A673 (cell line): ENCODE measurements at places on chromosomes 1 and 21. TPM values are rescaled to one million over a fixed set of nuclear protein-coding genes. Genes with fewer than 3 reads are reported as not detected.
A peak's percentile ranks its signal among the peaks of the same experiment; 100 is the strongest.

The NBPF4 gene
- not detected in 2 replicates for total RNA-seq

The GLIS1 gene
- total RNA-seq, result 0.13 and 0.24 TPM in 2 replicates

The INSRR gene
- 0.11 and 0.15 TPM in 2 replicates for total RNA-seq

The SLC45A3 gene
- 8.5 and 11.0 TPM in 2 replicates for total RNA-seq

The ADAMTSL4 gene
- total RNA-seq, result 0.31 TPM in 1 of 2 replicates, not detected in the other

GRCh38 chr1:201408176-201408833 lies 9.2 kb upstream of the LAD1 start:
- DNase-seq, result peak; percentile 84
- no peaks in the 10 kb centered on the region for H3K4me1 ChIP-seq
- no peak overlapping the region for H3K4me3 ChIP-seq
- no peaks in the 10 kb centered on the region for H3K27me3 ChIP-seq

DNA sequence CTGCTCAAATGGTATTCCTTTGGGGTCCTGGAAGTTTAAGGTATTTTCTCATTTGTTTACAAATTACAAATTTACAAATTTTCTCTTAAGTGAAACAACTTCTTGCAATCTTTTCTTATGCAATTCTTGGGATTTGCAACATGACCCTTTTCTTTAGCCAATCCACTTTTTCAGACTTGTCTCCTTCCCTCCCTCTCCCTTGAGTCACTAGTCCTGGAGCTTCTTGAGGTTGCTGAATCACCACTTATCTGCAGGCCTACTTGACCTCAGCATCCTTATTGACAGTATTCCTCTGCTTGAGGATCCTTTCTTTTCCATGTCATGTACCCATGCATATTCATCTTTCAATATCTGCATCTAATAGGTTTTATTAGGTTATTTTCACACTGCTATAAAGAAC lies 302.8 kb upstream of the ADAMTS5 start:
- H3K27ac ChIP-seq, result no peak overlapping the region
- no peaks in the 10 kb centered on the region for H3K4me1 ChIP-seq
- no peak overlapping the region for H3K4me3 ChIP-seq
- H3K27me3 ChIP-seq, result no peaks in the 10 kb centered on the region

GRCh38 chr1:1624443-1625403 lies 7.2 kb upstream of the MMP23B start:
- no peaks in the 10 kb centered on the region for H3K36me3 ChIP-seq
- peak; percentile 65 for DNase-seq
- no peak overlapping the region for H3K4me3 ChIP-seq
- H3K27ac ChIP-seq, result no peak overlapping the region
- no peaks in the 10 kb centered on the region for H3K27me3 ChIP-seq
- peaks cover 4% of the 10 kb centered on the region for H3K4me1 ChIP-seq

- H3K4me1 ChIP-seq, result no peaks in the 10 kb centered on the region
- peaks cover 52% of the 10 kb centered on the region for H3K27me3 ChIP-seq
- no peak overlapping the region for H3K27ac ChIP-seq
- no peaks in the 10 kb centered on the region for H3K36me3 ChIP-seq
Observed at GRCh38 chr1:210940081-210940617, 193.8 kb downstream of the KCNH1 start.

GRCh38 chr1:10634428-10635084 lies 159.8 kb downstream of the PEX14 start:
- H3K27ac ChIP-seq, result peak overlapping the region; percentile 78
- H3K4me1 ChIP-seq, result peaks cover 27% of the 10 kb centered on the region
- H3K4me3 ChIP-seq, result no peak overlapping the region
- H3K27me3 ChIP-seq, result no peaks in the 10 kb centered on the region

DNA sequence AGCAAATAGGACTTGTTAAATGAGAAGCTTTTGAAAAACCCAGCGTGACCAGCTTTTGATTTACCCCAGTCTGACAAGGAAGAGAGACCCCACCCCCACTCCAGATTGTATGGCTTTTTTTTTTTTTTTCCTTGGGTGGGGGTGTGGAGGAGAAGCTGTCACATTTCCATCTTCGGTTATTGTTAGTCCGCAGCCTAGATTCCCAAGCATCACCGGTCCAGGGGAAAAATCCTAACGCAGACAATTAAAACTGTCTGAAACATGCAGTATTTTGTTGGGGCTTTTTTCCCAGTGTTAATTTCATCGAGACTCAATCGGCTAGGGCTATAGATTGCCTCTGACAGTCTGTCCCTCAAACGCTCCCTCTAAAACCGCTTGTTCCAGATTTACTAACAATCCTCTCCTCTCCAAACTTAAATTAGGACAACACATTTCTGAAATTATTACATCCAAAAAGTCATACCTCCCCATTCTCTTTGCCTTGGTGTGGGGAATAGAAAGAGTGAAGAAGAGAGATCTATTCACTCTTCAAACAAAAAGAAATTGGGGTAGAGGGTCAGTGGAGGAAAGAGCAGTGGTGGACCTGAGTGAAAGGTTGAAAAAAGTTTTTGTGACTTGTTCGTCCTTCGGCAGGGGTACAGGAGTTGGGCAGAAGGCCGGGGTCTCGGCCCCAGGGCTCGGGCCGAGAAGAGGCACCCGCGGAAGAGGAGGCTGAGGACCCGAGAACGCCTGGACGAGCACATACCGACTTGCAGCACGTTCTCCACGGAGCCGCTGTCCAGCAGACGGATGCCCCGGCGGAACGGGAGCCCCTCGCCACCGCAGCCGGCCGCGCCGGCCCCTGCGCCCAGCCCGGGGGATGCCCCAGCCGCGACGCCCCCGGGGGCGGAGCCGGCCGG lies 1.1 kb downstream of the ZSWIM5 start:
- H3K4me1 ChIP-seq, result no peaks in the 10 kb centered on the region
- peak overlapping the region; percentile 3 for H3K4me3 ChIP-seq
- H3K36me3 ChIP-seq, result no peaks in the 10 kb centered on the region
- no peak for DNase-seq

DNA sequence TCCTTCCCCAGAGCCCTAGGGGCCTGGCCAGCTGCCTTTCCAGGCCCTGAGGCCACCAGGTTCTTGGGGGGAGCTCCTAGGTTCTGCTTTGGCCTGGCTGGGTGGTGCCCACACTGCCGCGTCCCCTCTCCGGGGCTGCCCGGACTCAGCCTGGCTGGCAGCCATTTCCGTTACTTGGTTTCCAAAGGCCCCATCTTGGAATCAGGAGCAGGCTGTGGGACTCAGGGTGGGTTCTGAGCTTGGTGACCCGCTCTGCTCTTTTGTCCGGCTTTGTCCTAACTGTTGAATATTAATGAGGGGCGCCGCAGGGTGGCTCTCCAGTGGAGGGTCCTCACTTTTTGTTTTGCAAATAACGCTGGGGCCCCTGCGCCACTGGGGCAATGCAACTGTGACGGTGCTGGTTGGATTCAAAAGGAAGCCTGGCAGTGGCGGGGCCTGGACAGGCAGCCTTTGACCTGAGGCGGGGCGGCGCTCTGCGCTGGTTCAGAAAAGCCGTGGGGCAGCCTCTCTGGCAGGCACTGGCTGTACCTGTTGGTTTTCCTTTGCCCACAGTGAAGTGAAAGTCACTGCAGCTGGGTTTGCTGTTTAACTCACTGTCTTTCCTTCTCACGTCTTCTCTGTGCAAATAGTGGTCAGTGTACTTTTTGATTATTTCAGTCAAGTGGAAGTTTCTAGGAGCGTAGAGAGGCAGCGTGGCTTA lies 20.2 kb downstream of the SKI start:
- H3K4me1 ChIP-seq, result peaks cover 6% of the 10 kb centered on the region
- H3K36me3 ChIP-seq, result peaks cover 10% of the 10 kb centered on the region
- no peak overlapping the region for H3K4me3 ChIP-seq
- H3K27me3 ChIP-seq, result no peaks in the 10 kb centered on the region
- no peak for DNase-seq
- peak overlapping the region; percentile 34 for H3K27ac ChIP-seq

DNA sequence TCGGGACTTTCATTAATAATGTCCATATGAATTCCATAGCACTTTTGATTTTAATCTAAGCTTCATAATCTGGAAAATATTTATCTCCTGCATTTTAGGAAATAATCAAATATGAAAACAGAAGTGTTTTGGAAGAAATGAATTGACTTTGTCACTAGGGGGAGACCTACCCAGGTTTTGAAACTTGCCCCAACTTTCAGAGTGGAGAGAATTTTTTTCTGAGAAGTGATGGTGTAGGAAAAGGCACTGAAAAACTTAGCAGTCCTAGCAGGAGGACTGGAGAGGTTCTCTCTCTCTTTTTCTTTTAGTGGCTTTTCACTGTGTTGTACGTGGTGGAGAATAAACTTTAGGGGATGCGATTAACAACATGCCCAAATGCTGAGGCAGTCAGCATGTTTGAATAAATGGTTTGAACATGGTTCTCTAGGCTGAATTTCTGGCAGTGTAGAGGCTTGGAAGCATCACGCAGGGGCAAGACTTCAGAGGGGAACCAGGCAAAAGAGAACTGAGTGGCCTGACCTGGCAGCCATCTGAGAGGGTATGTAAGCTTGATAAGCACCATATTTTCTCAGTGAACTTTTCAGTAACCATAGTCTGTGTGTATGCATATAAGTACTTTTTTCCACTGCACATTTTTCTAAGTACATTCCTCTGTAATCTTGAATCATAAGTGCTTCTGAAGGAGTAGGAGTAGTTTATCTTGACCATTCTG lies 68.3 kb upstream of the NEK7 start:
- H3K4me1 ChIP-seq, result no peaks in the 10 kb centered on the region
- no peaks in the 10 kb centered on the region for H3K36me3 ChIP-seq
- no peaks in the 10 kb centered on the region for H3K27me3 ChIP-seq
- peak; percentile 50 for DNase-seq
- H3K27ac ChIP-seq, result no peak overlapping the region

GRCh38 chr1:186304982-186305949 lies 69.8 kb downstream of the TPR start:
- no peaks in the 10 kb centered on the region for H3K36me3 ChIP-seq
- H3K4me3 ChIP-seq, result no peak overlapping the region
- DNase-seq, result peak; percentile 71
- H3K27me3 ChIP-seq, result no peaks in the 10 kb centered on the region
- no peak overlapping the region for H3K27ac ChIP-seq

GRCh38 chr1:203159844-203160243 lies 15.8 kb downstream of the MYBPH start:
- no peaks in the 10 kb centered on the region for H3K4me1 ChIP-seq
- no peak overlapping the region for H3K4me3 ChIP-seq
- no peak for DNase-seq

GRCh38 chr1:60848583-60849188 lies 233.7 kb upstream of the NFIA start:
- DNase-seq, result peak; percentile 68
- no peaks in the 10 kb centered on the region for H3K27me3 ChIP-seq
- H3K36me3 ChIP-seq, result no peaks in the 10 kb centered on the region

- no peak overlapping the region for H3K27ac ChIP-seq
- no peak overlapping the region for H3K4me3 ChIP-seq
- no peaks in the 10 kb centered on the region for H3K36me3 ChIP-seq
- no peaks in the 10 kb centered on the region for H3K4me1 ChIP-seq
Observed at GRCh38 chr1:56491441-56491840, 87.9 kb downstream of the PLPP3 start.

GRCh38 chr1:198246337-198246736 lies 89.5 kb downstream of the NEK7 start:
- no peak for DNase-seq
- H3K4me1 ChIP-seq, result peaks cover 10% of the 10 kb centered on the region
- H3K36me3 ChIP-seq, result no peaks in the 10 kb centered on the region
- H3K27ac ChIP-seq, result no peak overlapping the region

DNA sequence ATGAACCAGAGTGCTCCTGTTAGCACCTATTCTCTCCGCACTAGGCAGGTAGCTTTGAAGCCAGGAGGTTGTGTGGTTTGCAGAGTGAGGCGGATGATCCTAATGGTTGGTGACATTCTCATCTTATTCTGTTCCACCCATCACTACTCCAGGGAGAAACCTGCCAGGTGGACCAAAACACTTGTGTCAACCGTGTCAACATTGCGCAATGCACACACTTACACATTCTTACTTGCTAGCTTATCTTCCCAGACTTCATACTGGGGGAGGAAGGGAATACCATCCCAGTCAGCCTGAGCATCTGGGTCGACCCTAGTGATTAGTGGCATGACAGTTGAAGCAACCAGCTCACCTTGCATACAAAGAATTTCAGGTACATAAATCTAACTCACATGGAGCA lies 236.9 kb downstream of the RPS6KC1 start:
- H3K27me3 ChIP-seq, result no peaks in the 10 kb centered on the region
- H3K4me3 ChIP-seq, result no peak overlapping the region
- no peaks in the 10 kb centered on the region for H3K4me1 ChIP-seq
- H3K36me3 ChIP-seq, result no peaks in the 10 kb centered on the region
- no peak overlapping the region for H3K27ac ChIP-seq

- peaks cover 31% of the 10 kb centered on the region for H3K4me1 ChIP-seq
- no peaks in the 10 kb centered on the region for H3K27me3 ChIP-seq
- DNase-seq, result no peak
- peak overlapping the region; percentile 80 for H3K4me3 ChIP-seq
- H3K36me3 ChIP-seq, result no peaks in the 10 kb centered on the region
Observed at GRCh38 chr1:18955131-18955440, 1.4 kb downstream of the IFFO2 start.

DNA sequence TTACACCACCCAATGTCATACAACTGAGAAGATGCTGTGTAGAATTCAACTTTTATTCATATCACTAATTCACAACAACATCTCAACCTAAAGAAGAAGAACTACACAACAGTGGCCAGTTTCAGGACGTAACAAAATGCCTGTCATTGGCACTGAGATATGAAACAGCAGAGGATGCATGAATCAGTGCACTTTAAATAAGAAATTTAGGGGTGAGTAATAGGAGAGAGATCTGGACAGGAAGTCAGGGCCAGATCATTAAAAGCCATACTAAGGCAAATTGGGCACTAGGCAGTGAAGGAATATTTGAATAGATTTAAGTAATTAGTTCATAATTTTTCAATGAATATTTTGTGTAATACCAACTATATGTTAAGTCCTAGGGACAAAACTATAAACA lies 510.5 kb downstream of the PLPP3 start:
- H3K27me3 ChIP-seq, result no peaks in the 10 kb centered on the region
- H3K36me3 ChIP-seq, result no peaks in the 10 kb centered on the region
- no peak overlapping the region for H3K4me3 ChIP-seq
- no peak overlapping the region for H3K27ac ChIP-seq
- H3K4me1 ChIP-seq, result no peaks in the 10 kb centered on the region

DNA sequence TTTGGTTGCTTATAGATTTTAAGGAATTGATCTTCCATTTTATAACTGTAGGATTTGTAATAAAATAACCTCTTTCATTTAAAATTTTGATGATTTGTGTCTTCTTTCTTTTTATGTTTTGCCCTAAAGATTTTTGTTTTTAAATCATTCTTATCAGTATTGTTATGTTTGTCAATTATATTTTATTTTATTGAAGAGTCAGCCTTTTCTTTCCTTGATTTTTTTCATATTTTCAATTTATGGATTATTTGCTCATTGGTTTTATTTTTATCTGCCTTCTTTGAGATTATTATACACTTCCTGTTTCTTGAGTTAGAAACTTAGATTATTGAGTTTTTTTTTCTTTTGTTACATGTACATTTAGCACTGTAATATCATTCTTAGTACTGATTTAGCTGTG lies 233.4 kb upstream of the BRINP3 start:
- no peak for DNase-seq
- H3K4me1 ChIP-seq, result no peaks in the 10 kb centered on the region
- H3K4me3 ChIP-seq, result no peak overlapping the region
- H3K27ac ChIP-seq, result no peak overlapping the region
